Stimulated activated CD4-positive, alpha-beta T cell treated with anti-CD3 and anti-CD28 coated beads, Interleukin-4, amount 100 ng/mL, for 4 hours (primary cell): ENCODE measurements at places on chromosomes 13 and 19.
A peak's percentile ranks its signal among the peaks of the same experiment; 100 is the strongest.

GRCh38 chr19:3387645-3388589 is 21.5 kb downstream of the NFIC start:
- no peak for DNase-seq

DNA sequence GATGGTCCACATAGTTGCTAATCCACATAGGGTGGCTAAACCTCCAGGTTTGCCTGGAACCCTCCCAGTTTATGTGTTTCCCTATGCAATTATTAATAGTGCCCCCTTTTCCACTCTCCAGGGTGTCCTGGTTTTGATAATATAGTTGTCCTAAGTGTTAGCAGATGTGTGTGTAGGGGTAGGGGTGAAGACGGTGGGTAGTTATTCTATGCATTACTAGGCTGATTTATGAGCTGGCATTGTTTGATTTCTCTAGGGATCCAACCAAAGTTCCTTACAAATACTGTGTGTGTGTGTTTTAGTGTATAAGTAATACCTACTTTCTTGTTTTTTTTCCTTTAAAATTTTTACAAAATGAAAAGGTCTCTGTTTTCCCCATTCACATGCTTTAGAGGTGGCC is 21.1 kb downstream of the GTF2F2 start:
- DNase-seq: no peak

DNA sequence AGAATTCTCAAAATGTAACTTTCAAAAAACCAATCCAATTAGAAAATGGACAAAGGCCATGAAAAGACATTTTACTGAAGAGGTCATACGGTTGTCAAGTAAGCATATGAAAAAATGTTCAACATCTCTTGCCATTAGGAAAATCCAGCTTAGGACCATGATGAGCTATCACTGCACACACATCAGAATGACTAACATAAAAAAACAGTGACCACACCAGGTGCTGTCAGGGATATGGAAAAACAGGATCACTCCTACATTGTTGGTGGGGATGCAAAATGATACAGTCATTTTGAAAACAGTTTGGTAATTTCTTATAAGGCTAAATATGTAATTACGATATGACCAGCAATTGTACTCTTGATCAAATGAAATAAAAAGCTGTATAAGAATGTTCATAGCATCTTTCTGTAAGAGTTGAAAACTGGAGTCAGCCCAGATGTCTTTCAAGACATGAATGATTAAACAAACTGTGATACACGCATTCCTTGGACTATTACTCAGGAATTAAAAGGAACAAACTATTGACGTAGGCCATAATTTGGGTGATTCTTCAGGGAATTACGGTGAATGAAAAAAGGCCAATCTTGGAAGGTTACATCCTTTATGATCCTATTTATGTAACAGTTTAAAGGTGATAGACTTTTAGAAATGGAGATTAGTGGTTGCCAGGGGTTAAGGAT is 26.9 kb upstream of the RCBTB2 start:
- no peak for DNase-seq

GRCh38 chr13:108328848-108329247 is 59.3 kb downstream of the TNFSF13B start:
- no peak for DNase-seq

DNA sequence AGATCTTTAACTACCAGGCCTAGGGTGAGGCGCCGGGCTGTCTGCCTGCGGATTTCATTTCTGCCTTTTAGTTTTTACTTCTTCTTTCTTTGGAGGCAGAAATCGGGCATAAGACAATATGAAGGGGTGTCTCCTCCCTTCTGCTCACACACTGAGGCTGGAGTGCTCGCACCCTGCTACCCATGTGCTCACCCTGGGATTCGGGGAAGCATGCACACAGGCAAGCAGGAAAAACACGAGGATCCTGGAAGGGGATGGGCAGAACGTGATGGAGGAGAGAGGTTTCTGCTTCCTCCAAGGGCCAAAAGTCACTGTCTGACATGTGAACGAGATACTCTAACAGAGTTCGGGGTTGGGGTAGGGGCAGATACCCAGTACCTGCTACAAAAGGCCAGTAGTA is 28.4 kb downstream of the ZNF823 start:
- DNase-seq: no peak

DNA sequence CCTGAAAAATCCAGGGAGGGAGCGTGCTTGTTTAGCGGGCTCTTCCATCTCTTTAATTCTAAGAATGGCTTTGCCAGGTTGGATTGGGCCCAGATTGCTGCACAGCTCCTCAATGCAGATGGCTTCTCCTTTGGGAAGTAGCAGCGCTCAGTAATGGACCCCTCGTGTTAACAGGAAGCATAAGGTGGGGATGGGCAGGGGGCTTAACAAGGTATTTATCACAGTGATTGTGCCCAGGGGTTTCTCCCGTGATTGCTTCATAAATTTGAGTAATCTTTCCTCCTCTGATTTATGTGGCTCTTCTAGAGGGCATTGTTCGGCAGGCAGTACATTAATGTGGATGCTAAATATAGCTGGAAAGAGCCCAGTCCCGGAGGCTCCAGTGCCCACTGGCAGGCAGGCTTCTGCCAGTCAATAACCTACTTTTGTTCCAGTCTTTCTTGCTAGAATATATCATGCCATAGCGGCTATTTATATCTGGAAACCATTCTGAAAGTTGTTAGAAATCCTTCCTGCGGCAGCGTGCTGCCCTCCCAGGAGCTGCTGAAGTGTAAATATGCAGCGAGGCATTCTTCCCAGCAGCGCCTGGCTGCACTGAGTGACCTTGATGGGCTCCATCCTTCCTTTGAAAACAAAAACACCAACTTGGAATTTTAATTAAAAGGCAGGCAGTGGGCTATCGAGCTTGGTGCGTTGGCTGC is 65.0 kb downstream of the FGF9 start:
- no peak for DNase-seq

- no peak for DNase-seq
Observed at GRCh38 chr19:621819-622218, 11.5 kb downstream of the POLRMT start.

GRCh38 chr19:18160971-18161635 is 8.1 kb downstream of the PIK3R2 start:
- peak; percentile 69 for DNase-seq

DNA sequence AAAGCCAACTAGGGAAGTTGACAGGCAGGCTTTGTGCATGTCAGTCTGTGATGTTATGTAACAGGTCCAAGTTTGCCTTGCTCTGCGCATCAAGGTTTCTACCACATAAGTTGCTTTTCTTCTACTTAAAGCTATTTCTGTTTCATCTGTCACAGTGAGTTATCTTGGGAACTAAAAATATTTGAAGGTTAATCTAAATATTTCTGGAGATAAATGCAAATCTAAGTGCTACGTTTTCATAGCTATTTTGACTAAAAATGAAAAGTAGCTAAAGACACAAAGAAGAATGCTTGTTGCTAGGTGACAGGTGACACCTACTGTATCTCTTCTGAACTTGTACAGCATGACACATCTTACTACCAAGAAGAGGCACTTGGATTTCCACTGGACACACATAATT is 135.6 kb downstream of the KLF12 start:
- no peak for DNase-seq

- no peak for DNase-seq
Observed at GRCh38 chr13:26255115-26255514, 1.2 kb downstream of the CDK8 start.

GRCh38 chr19:27765397-27765796 is 1447.6 kb downstream of the UQCRFS1 start:
- DNase-seq: no peak

DNA sequence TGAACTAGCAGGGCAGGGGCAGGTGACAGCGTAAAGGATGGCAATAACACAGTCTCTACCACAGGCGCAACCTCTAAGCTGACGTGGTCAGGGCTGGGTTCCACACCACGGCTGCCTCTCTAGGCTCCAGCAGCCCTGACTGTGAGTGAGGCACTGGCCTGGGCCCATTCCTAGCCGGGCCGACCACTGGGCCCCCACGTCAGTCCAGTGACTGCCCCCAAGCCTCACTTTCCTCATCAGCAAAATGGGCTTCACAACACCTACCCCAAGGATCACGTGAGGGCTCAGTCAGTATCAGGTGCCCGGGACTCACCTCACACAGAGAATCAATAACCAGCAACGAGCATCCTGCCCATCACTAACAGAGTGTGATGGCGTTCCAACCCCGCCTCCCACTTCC is 5.2 kb downstream of the ZFR2 start:
- no peak for DNase-seq

- DNase-seq: no peak
Observed at GRCh38 chr13:66950666-66951065, 279.5 kb downstream of the PCDH9 start.

DNA sequence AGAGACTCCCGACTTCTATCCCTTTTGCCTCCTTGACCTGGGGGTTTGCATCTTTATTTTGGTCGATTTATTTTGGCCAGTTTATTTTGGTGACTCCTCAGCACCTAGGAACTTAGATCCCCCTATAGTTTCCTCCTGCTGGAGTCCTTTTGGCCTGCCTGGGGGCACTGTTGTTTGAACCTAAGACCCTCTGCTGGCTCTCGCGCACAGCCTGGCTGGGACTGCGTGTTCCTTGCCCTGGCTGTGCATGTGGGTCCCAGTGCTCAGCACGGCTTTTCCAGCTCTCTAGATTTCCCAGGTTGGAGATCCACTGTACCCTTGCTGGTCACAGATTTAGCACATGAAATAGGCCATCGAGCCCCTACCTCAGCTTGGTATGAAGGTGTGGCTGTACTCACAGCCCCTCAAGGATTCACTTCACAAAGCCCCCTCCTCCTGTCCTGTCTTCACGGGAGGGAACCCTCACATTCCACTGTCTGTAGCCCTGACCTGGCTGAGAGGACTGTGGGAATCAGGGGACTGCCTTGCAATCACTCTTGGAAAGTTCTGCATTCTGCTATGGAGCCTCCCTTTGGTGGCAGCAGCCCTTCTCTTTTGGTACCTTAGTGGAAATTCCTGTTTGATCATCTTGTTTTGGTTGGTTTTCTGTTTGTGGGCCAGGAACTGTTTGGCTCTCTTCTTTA is 8.3 kb downstream of the UBAC2 start:
- DNase-seq: no peak

DNA sequence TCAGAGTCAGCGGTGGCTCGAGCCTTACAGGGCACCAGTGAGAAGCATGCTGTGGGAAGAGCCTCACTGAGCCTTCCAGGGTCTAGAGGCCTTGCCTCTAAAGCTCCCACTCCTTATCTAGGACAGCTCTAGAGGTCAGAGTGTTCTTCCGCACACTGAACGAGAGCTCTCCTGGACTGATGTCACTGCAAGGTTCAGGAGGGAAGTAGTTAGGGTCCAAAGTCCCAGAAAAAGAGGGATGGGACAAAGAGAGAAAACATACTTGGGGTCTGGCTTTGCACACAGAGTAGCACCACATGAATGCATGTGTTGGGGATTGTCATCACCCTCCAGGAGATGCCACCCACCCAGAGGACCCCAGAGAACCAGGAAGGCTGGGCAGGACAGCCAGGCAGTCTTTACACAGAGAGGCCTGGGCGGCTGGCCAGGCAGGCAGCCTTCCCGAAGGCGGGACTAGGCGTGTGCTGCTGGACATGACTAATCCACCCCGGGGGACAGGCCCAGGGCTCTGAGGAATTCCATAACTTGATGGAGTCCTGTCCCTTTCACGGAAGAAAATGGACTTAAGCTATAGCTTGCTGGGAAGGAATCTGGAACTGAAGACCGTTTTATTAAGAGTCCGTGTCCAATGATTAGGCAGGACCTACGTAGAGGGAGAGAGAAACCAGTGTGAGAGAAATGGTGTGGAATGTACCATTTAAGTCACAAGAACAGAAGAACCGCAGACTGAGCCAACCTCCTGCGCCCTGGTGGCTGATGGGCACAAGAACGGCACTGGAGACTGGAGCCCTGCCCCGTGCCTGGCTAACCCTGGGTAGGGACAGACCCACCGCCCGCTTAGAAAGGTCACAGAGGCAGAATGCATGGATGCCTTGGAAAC is 16.6 kb upstream of the EPHX3 start:
- DNase-seq: no peak

GRCh38 chr19:29002336-29002735 is 210.6 kb downstream of the UQCRFS1 start:
- DNase-seq: no peak

DNA sequence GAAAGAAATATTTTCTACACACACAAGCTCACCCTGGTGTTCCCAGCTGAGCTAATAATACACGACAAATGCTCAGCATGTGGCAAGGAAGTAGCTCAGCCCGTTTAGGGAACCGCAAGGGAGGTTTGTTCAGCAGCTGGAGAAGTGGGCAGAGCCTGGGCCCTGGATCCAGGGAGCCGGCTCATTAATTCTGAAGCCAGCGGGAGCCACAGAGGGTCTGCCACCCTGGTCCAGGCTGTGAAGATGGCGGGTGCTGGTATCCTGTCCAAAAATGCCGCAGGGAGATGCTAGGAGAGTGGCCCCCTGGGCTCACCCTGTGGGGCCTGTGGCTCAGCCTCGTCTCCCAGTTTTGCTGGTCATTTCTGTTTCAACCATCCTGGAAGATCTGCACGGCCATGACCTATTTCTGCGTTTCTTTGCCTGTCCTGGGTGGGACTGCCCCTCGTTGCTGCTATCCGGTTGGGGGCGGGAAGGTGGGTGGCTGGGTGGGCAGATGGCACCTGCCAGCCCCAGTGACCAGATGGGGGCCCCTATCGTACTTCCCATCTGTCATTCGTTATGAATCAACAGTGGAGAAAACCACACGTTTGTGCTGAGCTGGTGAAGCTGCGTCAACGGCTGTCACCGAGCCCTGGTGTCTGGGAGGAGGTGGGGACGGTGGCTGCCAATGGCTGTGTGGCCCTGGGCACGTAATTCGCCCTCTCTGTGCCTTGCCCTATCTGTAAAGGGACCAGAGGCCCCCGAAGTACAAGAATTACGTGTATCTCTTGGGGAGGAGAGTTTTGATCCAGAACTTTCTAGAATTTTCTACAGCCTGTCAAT is 2.7 kb upstream of the GNA15 start:
- DNase-seq: peak; percentile 65

DNA sequence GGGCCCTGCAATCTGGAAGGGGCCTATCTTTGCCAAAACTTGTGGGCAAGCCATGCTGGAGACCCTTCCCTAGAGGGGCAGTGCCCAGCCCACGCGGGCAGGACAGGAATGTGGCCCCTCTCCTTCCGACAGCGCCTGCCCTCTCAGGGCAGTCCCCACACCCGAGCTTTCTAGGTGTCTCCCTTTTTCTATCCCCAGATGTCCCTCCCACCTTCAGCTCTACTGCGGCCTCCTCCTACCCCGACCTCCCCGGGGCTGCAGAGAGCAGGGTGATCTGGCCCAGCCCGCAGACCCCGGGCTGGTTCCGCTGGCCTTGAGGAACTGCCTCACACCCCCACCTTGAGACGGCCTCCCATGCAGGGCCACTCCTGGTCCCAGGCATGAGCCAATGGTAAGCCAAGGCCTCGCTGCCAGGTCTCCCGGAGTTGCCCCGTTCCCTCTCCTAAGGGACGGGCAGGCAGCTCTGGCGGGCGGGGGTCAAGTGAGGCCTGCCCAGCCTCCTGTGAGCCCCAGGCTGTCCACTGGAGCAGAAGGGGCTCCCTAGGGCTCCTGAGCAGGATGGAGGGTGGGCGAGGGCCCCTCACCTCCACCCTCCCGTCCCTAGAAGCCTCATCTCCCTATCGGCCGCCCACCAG is 39.7 kb downstream of the KLF2 start:
- DNase-seq: no peak

- DNase-seq: no peak
Observed at GRCh38 chr13:20197361-20197834, 4.7 kb upstream of the GJB2 start.

- DNase-seq: no peak
Observed at GRCh38 chr13:57813651-57814050, 182.1 kb downstream of the PCDH17 start.

GRCh38 chr19:3039641-3040077 is 10.6 kb upstream of the TLE2 start:
- DNase-seq: no peak

- no peak for DNase-seq
Observed at GRCh38 chr19:28737021-28737895, 475.7 kb downstream of the UQCRFS1 start.
